Neural progenitor cell (in vitro differentiated cells): ENCODE measurements at places on chromosomes 4 and X. TPM values are rescaled to one million over a fixed set of nuclear protein-coding genes. Genes with fewer than 3 reads are reported as not detected.

DNA sequence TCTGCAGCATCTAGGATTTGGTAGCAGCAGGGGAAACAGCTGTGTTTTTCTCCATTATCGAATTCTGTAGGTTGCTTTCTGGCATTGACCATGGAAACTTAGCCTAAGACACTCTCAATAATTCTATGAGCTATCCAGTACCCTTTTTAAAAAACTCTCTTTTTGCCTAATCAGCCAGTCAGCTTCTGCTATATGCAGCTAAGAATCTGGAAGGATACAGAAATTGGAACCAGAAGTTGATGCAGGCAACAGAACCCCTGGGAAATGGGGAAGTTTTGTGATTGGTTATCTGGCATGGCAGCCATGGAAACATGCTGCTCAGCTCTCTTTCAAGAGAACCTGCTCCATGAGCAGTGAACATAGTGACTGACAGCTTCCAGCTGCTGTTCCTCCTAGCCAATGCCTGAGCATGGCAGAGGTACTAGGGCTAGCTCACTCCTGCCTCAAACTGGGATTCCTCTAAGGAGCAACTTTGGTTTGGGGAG lies 417.6 kb upstream of the MAOA start:
- peaks cover 3% of the 10 kb centered on the region for H3K4me1 ChIP-seq
- H3K27me3 ChIP-seq: no peaks in the 10 kb centered on the region
- no peak for DNase-seq
- no peak overlapping the region for H3K27ac ChIP-seq
- H3K36me3 ChIP-seq: no peaks in the 10 kb centered on the region

Gene CTAG1A
- not detected in 2 replicates for total RNA-seq

Gene GALNT7
- 44.6 and 62.3 TPM in 2 replicates for total RNA-seq

- no peaks in the 10 kb centered on the region for H3K27me3 ChIP-seq
- H3K4me1 ChIP-seq: no peaks in the 10 kb centered on the region
- DNase-seq: no peak
- H3K36me3 ChIP-seq: no peaks in the 10 kb centered on the region
Observed at GRCh38 chrX:134538316-134538715, 78.4 kb downstream of the HPRT1 start.

DNA sequence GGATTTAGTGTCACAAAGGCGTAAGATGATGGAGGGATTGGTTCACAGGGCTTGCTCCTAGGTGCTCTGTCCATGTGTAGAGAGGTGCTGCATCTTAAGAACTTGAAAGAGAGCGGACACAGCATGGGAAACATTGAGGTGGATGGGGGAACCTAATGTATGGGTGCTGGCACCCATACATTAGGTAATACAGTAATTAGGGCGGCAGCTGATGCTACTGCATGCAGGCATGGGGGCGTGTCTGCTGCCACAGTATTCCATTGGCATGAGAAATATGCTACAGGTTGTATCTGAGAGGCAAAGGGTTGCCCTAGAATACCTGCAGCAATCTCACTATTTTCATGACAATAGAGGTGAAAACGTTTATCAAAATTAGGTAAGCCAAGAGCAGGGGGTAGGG lies 45.8 kb upstream of the UXT start:
- H3K4me1 ChIP-seq: no peaks in the 10 kb centered on the region
- H3K27me3 ChIP-seq: no peaks in the 10 kb centered on the region
- no peak overlapping the region for H3K27ac ChIP-seq
